Activated T-cell treated with anti-CD3 and anti-CD28 coated beads, Interleukin-2, amount 50 U/mL, for 4 hours (primary cell): ENCODE measurements at places on chromosomes 16 and 17.

DNA sequence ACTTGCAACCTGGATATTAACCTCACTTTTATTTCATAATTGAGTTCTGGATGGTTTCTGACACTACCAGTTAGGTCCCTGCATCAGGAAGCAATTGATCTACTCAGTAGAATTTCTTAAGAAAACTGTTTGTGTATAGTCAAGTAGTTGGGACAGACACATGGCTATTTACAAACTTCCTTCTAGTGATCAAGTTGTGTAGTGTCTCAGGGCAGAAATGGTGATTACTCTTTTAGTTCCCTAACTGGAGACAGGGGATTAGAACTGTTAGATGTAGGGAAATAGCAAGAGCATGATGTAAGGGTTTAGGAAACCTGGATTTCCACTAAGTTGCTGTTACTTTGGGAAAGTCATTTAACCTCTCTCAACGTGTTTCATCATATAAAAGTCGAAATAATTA is 30.4 kb downstream of the TMEM100 start:
- no peak for DNase-seq

DNA sequence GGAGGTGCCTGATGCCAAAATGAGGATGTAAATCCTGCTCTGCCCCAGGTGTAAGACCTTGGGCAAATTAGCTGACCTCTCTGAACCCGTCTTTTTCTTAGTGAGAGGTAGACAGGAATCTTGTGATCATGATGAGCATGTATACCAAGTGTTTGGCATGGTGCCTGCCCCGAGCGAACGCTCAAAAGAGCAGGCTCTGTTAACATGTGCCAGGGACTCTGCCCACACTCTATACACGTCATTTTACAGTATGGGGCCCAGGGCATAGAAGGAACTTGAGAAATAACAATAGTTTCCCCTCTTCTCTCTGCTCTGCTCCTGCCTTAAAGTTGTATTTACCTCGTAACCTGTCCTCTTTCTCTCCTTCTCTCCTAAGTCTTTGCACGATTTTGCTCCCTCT is 9.3 kb upstream of the MAF start:
- no peak for DNase-seq

GRCh38 chr17:12815642-12816141 is 26.4 kb downstream of the ARHGAP44 start:
- DNase-seq: no peak

- no peak for DNase-seq
These were observed 6.7 kb upstream of the MT4 start for GRCh38 chr16:56558024-56558747.

GRCh38 chr17:71869293-71869692 is 251.5 kb upstream of the SOX9 start:
- no peak for DNase-seq

GRCh38 chr17:15744885-15745284 is 12.8 kb downstream of the TBC1D26 start:
- DNase-seq: no peak
